Cortex of kidney (tissue), 1 donor: ENCODE measurements at places on chromosomes 12 and 14.

GRCh38 chr12:121812320-121812871 lies 8.6 kb downstream of the SETD1B start:
- no peak for DNase-seq

- DNase-seq: no peak
These were observed 44.6 kb upstream of the KRAS start for GRCh38 chr12:25295361-25295760.

- no peak for DNase-seq
These were observed 32.7 kb upstream of the FAR2 start for GRCh38 chr12:29116414-29116813.

DNA sequence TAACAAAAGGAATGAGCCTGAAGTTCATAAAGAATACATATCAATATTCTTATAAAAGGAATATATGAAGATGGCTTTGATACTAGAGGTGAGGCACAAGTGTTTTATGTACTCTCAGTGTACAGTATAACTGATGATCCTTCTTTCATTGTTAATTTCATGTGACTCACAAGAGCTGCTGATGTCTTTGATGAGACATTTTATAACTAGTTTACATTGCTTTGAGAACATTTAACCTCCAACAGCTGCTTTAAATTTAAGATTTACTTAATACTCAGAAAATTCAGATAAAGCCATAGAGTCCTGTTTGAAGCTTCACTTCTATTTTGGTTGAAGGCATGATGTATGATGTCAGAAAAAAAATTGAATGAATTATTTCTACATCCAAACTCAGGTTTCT lies 59.8 kb downstream of the WASHC4 start:
- no peak for DNase-seq

DNA sequence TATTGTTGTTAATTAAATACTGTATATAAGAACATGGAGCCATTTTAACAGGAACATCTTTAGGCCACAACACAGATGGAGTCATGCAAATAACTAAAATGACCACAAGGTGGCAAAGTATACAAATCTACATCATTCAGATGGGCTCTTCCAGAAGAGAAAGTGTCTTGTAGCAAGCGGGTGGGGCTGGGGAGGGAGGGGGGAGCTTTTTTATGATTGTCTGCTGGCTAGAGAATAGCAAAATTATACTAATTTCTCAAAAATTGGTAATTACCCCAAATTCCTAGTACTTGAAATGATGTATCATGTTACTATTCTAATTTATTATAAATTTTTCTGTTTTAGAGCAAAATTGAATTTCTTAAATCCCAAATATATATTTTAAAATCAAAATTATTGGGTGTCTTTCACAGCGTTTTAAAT lies 378.7 kb downstream of the PRKD1 start:
- no peak for DNase-seq

GRCh38 chr12:14619741-14620501 lies 52.2 kb upstream of the PLBD1 start:
- no peak for DNase-seq

- DNase-seq: no peak
These were observed 1.6 kb downstream of the GLTP start for GRCh38 chr12:109878749-109879148.

GRCh38 chr14:98219638-98220037 lies 1052.4 kb downstream of the BCL11B start:
- no peak for DNase-seq

- DNase-seq: no peak
These were observed 140.9 kb downstream of the EFCAB11 start for GRCh38 chr14:89813617-89814031.

DNA sequence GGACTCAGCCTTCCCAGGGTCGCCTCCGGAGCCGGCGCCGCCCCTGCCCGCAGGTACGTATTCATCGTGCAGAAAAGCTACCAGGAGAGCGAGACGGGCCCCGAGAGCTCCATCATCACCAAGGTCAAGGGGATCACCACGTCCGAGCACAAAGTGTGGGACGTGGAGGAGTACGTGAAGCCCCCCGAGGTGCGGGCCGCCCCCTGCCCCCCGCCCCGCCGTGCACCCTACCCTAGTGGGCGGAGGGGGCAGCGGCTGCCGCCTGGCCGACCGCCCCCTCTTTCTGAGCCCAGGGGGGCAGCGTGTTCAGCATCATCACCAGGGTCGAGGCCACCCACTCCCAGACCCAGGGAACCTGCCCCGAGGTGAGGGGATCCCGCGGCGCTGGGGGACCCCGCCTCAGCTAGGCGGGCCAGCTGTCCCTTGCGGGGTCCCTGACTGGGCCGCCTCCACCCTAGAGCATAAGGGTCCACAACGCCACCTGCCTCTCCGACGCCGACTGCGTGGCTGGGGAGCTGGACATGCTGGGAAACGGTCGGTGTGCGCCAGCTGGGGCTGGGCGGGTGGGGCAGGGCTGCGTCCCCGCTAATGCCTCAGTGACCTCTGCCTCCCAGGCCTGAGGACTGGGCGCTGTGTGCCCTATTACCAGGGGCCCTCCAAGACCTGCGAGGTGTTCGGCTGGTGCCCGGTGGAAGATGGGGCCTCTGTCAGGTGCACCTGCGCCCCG lies 973 bp downstream of the P2RX2 start:
- DNase-seq: no peak

- no peak for DNase-seq
These were observed 92.9 kb downstream of the ATP23 start for GRCh38 chr12:58034311-58034710.

GRCh38 chr12:126210448-126210847 lies 1145.2 kb downstream of the AACS start:
- DNase-seq: no peak

DNA sequence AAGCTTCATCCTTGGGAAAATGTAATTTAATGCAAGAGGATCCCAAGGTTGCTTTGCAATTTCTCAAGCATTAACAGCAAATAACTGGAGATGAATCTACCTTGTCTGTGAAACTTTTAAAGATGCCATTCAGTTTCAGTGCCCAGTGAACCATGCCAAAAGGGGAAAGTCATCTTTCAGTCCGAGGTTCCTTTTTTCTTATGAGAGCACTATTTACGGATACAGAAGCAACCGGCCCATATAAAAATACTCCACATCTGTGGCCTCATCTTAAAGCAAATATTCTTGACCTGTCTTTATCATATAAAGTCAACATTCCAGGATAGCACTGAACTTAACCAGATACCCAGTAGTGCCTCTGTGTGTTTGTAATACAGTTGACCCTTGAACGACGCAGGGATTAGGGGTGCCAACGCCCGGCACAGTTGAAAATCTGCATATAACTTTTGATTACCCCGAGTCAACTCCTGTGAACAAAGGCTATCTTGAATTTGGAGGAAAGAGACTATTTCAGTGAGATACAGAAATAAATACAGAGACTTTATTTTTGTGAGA lies 209.4 kb downstream of the PCNX1 start:
- no peak for DNase-seq

- DNase-seq: no peak
These were observed 46.5 kb downstream of the FNTB start for GRCh38 chr14:65033181-65033580.

- no peak for DNase-seq
These were observed 94.0 kb downstream of the TMX1 start for GRCh38 chr14:51333901-51334521.

DNA sequence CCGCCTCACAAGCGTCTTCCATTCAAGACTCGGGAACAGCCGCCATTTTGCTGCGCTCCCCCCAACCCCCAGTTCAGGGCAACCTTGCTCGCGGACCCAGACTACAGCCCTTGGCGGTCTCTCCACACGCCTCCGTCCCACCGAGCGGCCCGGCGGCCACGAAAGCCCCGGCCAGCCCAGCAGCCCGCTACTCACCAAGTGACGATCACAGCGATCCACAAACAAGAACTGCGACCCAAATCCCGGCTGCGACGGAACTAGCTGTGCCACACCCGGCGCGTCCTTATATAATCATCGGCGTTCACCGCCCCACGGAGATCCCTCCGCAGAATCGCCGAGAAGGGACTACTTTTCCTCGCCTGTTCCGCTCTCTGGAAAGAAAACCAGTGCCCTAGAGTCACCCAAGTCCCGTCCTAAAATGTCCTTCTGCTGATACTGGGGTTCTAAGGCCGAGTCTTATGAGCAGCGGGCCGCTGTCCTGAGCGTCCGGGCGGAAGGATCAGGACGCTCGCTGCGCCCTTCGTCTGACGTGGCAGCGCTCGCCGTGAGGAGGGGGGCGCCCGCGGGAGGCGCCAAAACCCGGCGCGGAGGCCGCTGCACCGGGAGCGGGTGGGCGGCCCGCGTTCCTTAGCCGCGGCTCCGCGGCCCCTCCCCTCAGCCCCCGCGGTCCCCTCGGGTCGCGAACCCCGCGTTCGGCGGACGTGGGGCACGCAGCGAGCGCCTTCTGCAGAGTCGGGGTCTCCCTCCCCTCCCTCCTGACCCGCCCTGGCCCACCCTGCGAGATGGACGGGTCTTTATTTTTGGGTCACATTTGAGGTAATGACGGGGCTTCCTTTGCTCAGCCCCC lies at the start of gene UBC:
UBC (minus strand) TSS at position 259 of the 847 bp plus-strand sequence. CDS start 879 bp downstream, outside the sequence.
- DNase-seq: no peak

DNA sequence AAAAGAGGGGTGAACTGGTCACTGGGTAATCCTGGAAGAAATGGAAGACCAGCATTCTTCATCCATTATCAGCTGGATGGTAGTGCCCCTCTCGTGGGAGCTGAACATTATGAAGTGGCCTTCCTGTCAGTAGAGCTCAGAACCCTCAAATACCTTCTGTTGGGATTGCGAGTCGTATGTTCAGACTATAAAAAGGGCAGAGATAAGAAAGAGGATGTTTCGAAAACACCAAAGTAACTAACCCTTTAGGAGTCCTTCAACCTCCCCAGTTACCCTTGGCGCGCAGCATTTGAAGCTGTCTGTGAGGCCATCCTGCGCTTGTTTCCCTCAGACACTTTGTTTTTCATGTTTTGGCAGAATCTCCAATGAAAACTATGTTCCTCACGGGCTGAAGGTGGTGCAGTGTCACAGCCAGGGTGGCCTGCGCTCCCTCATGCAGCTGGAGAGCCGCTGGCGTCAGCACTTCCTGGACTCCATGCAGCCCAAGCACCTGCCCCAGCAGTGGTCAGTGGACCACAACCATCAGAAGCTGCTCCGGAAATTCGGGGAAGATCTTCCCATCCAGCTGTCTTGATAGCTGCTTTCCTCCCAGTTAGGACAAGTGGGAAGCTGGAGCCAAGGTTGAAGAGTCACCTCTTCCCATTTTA lies 19.3 kb upstream of the GALNT16 start:
- DNase-seq: no peak

- no peak for DNase-seq
These were observed 25.3 kb downstream of the ANKLE2 start for GRCh38 chr12:132736378-132736777.

- no peak for DNase-seq
These were observed 37.3 kb downstream of the SIX4 start for GRCh38 chr14:60686865-60687264.

DNA sequence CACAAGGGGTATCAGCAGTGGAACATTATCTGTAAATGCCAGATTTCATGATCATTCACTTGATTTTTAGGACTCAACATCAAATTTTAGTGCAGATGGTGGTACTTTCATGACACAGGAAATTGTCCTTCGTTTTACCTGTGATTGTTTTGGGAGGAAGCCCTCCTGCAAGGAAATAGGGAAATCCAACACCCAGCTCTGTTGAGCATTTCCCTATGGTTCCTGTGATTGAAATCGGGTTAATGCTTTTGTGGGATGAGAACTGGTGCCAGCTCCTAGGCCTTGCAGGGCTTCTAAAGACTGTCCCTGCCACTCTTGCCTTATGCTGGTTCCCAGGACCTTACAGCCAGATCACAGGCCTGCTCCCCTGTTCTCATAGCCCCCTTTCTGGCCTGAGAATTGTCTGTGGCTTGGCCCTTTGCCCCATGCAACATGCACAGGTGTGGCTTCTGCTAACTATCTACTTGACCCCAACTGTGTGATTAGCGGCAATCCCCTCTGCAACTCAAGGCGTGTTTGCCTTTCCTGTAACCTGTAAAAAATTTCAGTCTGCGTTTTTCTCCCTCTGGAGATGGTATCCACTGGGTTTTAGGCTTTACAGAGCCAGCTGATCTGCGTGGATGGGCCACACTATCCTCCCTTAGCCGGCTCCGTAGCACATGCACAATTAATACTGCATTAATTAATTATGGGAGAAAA lies 112.5 kb downstream of the ETV6 start:
- DNase-seq: no peak

DNA sequence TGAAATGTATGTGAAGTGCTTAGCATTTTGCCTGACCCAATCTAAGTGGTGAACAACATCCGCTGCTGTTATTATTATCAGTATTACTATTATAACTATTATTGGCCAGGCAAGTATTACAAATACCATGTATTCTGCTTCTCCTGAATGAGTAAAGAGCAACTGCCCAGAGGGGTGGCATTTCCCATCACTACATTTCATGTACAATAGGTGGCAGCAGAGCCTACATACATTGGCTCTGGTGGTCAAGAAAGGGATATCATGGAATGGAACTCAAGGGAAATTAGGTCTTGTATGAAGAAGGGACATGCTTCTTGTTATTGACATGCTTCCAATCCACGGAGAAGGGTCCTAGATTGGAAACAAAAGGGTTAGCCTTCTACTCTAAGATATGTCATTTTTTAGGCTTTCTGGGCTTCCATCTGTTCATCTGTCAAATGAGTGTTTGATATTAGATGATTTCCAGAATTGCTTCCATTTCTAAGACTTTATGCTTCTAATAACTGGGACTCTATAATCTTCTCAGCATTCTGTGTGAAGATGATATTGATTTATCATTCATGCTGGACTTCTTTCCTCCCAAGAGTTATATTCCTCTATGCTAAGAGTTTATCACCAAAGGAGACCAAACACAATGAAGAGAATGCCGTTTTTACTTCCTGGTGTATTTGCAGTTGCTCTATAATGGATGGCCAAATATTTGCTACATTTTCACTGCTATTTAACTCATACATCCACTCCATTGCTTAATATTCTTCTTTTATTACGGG lies 239.1 kb downstream of the SSPN start:
- no peak for DNase-seq

DNA sequence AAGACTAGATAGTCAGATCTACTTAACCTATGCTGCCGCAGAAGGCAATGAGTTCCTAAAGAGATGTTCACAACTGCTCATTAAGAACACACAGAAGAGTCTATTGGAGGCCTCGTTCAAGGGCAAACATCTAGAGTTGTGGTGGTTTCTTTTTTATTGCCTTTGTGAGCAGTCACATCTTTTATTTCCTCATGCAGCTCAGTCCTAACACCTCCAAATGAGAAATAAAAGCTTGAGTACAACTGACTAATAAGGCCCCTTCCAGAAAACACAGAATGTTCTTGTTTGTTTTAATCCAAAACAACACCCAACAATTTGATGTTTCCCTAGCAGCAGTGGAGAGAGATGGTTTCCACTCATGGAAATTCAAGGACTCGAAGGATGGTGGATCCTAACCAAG lies 123.5 kb upstream of the NOS1 start:
- DNase-seq: no peak
